ENCODE measurements at places on chromosomes 7 and 10.

DNA sequence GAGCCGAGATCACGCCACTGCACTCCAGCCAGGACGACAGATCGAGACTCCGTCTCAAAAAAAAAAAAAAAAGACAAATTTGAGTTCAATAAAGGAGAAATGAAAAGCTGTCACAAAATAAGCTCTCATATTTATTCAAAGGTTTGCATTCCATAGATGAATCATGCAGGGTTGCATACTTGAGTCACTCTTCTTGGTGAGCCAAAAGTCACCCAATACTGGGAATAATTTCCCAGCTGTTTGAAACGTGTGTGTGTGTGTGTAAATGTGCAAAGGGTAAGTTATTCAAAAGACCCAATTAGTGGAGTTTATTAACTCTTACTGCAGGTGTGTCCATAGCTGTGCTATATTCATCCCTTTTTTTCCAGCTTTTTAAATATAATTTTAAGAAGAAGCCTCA is 297.7 kb downstream of the CCDC3 start:
- no peak for DNase-seq

DNA sequence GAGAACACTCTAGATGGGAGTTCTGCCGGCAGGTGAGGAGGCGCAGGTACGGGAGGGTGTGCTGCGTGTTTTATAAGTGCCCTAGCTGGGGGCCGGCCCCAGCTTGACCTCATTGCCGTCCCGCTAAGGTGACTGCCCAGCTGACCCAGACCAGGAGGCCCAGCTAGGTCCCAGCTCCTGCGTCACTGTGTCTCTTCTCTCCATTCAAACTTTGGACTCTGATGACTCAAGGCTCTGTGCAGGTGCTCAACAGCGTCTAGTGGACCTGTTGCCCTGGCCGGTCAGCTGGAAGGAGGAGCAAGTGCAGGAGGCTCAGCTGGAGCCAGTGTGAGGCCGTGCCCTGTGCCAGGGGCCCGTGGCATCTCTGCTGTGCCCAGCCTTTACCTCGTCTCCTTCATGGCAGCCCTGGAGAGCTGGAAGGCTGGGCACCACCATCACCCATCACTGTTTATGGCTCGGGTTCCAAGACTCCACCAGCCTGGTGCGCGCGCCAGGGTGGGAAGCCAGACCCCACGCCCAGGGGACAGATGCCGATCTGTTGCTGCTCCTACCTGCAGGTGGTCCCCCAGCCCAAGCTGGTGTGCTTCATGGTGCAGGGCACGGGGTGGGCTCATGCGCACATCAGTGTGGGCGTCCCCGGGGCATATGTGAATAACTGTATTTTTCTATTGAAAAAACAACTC is 14.6 kb downstream of the LHPP start:
- no peak for DNase-seq

DNA sequence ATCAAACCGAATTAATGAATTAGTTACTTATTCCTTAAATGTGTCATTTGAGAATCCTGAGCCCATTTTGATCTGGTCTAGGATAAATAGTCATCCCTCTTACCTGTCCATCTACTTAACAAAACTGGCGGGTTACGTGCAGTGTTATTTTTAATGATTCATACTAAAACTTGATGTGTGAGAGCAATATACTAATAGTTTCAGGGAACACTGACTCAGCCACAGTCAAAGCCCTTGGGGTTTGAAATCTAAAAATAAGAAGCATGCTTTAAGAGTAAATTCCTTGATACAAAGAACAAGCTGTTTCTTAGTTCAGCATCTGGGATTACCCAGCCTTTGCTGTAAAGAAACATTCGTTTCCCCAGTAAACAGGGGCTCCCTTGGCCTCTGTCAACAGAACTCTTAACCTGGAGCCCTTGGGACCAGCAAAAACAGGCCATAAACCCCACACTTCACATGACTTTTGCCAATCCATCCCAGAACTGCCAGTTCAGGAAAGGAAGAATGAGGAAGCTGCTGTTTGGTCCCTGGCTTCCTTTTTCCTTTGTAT is 370.6 kb upstream of the IGFBP3 start:
- DNase-seq = no peak

- no peak for DNase-seq
These were observed 99.6 kb downstream of the SVIL start for GRCh38 chr10:29535012-29535777.

DNA sequence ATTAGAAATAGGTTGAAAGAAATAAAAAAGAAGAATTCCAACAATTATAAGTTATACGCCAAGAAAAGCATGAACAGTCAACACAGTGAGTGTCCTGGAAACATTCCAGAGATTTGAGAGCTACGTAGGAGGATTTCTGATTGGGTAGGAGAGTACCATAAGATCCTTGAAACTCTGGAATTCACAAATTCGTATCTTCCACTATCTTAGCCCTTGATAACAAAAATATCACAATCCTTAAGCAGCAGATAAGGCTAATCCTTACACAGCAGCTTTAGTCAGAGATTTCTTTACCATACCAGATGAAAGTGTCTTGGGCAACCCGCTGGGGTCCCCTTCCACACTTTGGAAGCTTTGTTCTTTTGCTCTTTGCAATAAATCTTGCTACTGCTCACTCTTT is 8.2 kb downstream of the TPK1 start:
- no peak for DNase-seq

DNA sequence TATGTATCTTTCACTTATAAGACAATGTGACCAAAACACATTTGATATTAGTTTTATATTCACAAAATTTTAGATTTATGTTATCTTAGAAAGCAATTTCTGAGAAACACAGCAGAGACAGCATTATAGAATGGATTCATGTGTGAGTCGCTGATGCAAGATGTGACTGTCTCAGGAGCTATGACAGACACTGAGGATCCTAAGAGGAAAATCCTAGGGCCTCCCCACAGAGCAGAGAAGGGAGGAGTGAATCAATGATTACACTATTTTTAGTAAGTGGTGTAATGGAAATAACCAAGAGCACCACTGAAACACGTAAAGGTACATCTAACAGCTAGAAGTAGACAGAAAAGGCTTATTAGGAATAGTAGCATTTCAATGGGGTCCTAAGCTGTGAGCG is 204.0 kb upstream of the PTN start:
- DNase-seq = no peak

- DNase-seq = peak; percentile 51
These were observed 34.4 kb downstream of the PLEKHA8 start for GRCh38 chr7:30062587-30062986.

- no peak for DNase-seq
These were observed 7.8 kb downstream of the PDZD7 start for GRCh38 chr10:101022967-101023705.

GRCh38 chr7:88104732-88105131 is 115.1 kb downstream of the SRI start:
- DNase-seq = peak; percentile 83

GRCh38 chr10:97597778-97598177 is 8.3 kb downstream of the C10orf62 start:
- no peak for DNase-seq
